ENCODE measurements at places on chromosomes 5 and 9. TPM values are rescaled to one million over a fixed set of nuclear protein-coding genes. Genes with fewer than 3 reads are reported as not detected.

Gene NLN
- polyA plus RNA-seq = 13.7 TPM

Gene AMBP
- polyA plus RNA-seq = 0.44 TPM

GRCh38 chr5:140005145-140005591 is 37.9 kb downstream of the NRG2 start:
- DNase-seq = no peak

DNA sequence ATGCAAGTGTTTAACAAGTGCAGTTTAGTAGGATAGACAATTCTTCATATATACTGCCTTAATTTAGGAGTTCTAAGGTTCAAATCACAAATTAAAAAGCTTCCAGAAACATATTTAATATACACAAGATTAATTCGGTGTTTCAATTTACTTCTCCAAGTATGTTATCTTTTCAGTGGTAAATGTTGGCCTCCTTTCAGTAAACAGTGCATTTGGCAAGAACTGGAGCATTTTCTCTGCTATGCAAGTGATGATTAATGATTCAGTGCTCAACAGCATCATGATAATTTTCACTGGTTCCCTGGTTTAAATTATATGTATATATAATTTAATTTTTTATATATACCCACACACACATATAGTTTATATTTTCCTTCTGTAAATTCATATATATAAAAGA is 541.7 kb downstream of the EFNA5 start:
- DNase-seq = no peak

Gene ZNF879
- 1.8 TPM for polyA plus RNA-seq

DNA sequence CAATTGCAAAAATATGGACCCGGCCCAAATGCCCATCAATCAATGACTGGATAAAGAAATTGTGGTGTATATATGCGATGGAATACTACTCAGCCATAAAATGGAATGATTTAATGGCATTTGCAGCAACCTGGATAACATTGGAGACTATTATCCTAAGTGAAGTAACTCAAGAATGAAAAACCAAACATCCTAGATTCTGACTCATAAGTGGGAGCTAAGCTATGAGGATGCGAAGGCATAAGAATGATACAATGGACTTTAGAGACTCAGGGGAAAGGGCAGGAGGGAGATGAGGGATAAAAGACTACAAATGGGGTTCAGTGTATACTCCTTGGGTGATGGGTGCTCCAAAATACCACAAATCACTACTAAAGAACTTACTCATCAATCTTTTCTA is 247.6 kb upstream of the FBXL7 start:
- DNase-seq = no peak

Gene NEUROG1
- not detected for polyA plus RNA-seq
